ENCODE measurements at places on chromosomes 6 and 20.

DNA sequence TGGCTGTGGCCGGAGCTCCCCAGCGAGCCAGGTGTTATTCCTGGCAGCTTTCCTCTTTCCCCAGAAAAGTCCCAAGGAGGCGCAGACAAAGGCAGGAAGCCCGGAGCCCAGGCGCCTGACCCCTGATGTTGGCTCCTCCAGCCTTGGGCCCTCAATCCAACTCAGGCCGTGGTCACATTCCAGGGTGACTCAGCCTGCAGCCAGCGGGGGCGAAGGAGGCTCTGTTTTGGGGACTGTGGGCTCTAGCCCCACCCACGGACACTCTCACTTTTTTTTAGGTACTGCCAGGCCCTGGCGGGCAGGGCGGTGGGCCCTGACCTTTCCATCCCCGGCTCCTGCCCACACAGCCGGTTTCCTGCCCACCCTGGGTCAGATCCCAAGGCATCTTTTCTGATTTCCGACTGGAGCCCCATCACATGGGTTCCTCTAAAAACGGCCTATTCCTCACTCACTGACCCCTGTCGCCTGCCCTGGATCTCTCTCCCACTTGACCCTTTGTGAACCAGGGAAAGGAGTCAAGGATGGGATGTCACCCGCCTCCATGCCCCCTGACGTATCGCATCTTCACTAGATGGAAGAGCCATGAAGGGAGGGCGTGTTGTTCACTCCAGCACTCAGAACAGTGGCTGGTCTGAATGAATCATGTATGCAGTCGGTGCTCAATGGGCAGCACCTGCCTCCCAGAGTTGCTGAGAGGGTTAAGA lies 5.5 kb downstream of the PTGIS start:
- DNase-seq = no peak

DNA sequence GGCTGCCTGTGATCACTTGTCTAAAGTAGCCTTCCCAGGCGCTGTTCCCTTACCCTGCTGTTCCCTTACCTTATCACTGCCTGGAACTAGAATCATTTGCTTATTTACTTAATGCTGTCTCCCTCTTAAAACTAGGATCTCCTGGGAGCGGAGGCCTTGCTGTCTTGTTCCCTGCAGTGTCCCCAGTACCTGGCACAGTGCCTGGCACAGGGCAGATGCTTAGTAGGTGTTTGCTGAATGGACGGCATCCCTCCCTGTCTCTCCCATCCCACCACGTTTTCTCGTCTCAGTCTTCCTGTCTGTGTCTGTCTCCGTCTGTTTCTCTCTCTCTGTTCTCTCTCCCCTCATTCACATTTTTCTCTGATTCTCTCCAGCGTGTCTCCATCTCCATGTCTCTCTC lies 99.9 kb upstream of the MYL9 start:
- no peak for DNase-seq

DNA sequence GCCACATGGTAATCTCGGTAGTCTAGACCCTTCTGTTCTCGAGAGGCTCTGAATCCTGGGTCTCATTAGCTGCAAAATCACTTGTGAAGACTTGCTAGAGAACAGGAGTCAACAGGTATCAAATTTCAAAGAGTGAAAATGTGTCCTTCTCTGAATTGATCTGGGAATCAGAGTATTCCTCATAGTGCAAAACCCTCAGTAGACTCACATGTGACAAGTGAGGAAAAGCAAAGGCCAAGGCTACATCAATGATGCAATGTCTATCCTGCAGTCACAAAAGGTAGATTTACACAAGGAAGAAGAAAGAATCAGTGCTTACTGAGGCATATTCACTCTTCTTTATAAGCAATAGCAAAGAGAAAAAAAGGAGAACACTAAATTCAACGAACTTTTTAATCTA lies 1220.0 kb upstream of the GJE1 start:
- no peak for DNase-seq

GRCh38 chr6:159871906-159872305 lies 18.9 kb upstream of the MAS1 start:
- DNase-seq = no peak

DNA sequence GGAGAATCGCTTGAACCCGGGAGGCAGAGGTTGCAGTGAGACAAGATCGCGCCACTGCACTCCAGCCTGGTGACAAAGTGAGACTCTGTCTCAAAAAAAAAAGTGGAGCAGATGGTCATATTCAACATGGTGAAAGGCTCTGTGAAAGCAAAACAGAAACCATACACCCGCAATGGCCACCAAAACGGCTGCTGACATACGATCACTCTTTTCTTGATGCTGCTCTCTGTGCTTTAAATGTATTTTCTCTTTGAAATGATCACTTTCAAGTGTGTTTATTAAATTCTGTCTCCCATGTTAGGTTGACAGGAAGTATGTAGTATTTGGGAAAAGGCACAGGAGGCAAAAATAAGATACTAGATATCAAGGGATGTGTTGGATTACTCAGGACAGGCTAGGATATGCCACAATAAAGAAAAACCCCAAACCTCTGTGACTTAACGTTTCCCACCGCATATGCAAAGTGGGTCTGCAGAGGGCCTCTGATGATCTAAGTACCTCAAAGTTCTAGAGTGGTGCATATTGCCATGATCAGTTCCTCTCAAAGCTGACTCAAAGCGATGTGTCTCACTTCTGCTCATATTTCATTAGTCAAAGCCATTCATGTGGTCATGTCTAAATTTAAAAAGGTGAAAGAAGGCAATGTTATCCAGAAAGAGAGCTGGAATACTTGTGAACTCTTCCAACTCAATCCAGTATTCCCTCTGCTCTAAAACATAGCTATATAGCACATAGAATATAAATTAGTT lies 155.1 kb upstream of the SOX4 start:
- DNase-seq = peak; percentile 82

DNA sequence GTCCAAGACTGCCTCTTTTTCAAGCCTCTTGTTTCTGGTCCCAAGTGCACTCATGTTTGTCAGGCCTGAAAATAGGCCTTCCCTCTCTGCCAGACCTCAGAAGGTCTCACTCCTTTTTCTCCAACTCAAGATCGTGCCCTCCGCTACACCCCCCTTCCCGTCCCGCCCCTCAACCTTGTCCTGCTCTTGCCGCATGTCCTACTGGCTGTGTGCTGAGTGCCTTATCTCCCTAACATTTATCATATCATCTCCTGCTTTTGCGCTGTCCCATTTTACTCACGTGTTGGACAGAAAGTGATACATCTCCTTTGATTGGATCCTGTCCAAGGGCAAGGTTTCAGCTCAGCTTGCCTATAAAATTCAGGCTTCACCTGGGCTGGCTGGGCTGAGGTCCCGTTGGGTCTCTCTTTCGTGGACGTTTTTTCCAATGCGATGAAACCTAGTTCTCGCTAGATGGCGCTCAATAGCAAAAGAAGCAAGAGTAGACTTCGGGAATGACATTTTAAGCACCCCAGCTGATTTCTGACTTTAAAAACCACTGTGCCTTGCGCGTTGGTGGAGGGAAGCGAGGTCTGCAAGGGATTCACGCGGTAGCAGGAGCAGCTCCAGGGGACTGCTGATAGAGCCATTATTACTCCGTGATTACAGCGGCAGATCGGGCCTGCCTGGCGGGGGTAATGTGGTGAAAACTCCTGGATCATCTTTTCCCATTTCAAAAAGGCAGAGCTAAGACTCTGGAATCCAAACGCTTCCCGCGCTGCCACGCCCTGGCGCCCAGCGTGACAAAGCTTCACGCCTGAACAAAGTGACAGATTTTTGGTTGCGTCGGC lies 137.6 kb downstream of the IMPG1 start:
- DNase-seq = peak; percentile 6

DNA sequence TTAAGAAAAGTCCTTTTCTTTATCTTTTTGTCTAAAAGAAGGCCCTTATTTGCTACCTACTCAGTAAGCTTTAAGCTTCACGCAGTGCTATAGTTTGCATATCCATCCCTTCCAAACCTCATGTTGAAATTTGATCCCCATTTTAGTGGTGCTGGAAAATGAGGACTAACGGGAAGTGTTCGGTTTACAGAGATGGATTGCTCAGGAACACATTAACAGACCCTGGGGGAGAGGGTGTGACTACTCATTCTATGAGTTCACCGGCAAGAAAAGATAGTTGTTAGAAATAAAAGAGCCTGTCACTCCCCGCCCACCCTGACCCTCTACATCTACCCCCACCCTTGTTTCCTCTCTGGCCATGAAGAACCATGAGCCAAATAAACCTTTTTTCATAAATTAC lies 546.2 kb downstream of the MEI4 start:
- DNase-seq = no peak

DNA sequence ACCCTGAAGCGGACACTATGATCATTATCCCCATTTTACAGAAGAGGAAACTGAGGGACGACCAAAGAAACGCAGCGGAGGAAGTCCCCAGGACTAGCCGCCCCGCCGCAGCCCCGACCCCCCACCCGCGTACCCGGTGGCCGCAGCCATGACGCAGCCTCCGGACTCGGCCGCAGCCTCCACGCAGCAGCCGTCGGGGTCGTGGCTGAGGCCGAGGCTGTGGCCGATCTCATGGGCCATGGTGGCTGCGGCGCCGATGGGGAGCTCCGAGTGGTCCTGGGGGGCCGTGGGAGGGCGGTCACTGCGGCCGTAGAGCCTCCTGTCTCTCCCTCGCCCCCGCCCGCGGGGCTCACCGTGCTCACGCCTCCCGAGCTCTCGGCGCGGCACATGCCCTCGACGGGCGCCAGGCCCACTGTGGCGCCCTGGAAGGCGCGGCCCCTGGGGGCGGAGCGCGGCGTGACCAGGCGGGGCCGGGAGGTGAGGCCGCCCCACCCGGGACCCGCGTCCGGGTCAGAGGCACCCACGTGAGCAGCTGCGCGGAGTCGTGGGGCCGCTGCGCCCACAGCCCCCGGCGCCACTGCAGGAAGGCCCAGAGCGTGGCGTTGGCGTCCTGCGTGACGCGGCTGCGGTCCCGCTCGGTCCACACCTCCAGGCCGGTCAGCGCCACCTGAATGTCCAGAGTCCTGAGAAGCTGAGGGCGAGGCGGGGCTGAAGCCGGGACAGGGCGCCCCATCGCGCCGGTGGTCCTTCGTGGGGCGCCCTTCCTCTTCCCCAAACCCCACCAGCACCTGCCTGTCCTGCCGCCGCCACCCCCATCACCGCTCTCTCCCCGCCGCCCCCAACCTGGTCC lies 8.4 kb downstream of the ADAM33 start:
- no peak for DNase-seq

DNA sequence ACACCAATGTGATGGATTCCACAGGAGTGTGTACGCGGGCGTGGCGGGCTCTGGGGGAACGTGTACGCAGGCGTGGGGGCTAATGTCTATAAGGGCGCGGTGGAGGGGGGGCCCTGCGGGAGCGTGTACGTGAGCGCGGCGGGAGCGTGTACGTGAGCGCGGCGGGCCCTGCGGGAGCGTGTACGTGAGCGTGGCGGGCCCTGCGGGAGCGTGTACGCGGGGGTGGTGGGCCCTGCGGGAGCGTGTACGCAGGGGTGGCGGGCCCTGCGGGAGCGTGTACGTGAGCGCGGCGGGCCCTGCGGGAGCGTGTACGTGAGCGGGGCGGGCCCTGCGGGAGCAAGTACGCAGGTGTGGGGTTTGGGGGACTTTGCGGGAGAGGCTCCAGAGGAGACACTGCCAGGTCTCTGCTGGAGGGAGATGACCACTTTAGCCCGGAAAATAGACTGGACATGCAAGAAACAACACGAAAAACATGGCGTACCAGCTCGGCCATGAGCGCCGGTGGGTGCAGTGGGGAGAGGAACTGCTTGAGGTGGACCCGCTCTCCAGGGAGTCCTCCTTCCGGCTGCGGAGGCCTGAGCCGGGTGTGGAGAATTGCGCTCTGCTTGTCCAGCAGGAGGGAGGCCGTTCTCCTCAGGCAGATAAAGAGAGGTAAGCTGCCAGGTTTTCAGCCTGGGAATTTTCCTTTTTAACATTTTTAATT lies 27.8 kb upstream of the SMOC2 start:
- DNase-seq = no peak

GRCh38 chr6:126631363-126631762 lies 291.4 kb downstream of the CENPW start:
- no peak for DNase-seq

DNA sequence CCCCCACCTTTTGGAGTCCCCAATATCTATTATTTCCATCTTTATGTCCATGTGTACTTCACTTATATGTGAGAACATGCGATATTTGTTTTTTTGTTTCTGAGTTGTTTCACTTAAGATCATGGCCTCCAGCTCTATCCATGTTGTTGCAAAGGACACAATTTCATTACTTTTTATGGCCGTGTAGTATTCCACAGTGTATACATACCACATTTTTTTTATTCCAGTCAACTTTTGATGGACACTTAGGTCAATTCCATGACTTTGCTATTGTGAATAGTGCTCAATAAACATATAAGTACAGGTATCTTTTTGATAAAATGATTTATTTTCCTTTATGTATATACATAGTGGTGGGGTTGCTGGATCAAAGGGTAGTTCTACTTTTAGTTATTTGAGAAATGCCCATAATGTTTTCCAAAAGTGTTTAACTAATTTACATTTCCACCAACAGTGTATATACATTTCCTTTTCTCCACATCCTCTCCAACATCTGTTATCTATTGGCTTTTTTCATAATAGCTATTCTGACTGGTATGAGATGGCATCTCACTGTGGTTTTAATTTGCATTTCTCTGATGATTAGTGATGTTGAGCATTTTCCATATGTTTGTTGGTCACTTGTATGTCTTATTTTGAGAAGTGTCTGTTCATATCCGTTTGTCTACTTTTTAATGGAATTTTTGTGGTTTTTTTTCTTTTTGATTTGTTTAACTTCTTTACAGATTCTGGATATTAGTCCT lies 34.0 kb upstream of the COL10A1 start:
- no peak for DNase-seq

GRCh38 chr6:835476-836160 lies 142.7 kb upstream of the EXOC2 start:
- DNase-seq = no peak

- DNase-seq = no peak
Measured at GRCh38 chr20:54173653-54174456, at the start of gene CYP24A1. Gene CYP24A1, minus strand, starts transcription at chr20:54173986. Its CDS starts 407 bp downstream, at chr20:54173579.

GRCh38 chr6:8658416-8658815 lies 223.1 kb upstream of the SLC35B3 start:
- DNase-seq = no peak

DNA sequence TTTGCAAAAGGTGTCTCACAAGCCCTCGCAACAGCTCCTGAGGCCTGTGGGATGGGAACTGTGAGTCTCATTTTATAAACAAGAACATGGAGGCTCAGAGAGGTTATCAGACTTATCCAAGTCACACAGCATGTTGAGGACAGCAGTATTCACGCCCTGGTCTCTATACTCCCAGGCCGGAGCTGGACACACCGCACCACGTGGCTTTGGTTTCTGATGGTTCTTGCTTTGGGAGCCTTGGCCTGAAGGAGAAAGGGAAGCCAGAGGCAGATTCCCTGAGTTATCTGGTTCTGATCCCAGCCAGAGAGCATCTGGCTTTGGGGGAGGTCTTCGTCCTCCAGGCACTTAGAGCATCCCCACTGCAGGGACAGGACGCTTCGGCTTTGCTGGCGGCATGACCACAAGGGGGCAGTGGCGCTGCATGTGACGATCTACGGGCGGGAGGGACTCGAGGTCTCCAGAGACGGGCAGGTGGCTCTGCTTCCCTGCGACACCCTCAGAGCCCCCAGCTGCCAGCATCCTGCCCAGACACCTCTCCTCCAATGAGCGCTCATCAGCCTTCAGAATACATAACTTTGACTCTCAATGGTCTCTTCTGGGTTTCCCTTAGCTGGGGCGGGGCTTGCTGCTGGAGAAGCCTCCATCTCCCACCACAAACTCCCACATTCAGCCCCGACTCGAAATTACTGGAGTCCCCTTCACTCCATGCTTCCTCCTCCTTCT lies 51.4 kb upstream of the SAYSD1 start:
- peak; percentile 73 for DNase-seq
